ENCODE measurements at places on chromosomes 1 and 21.

- DNase-seq, result peak; percentile 99
Observed at GRCh38 chr1:54229281-54229891, 29.4 kb downstream of the MRPL37 start.

GRCh38 chr1:25477448-25478034, 46.8 kb downstream of the MACO1 start:
- DNase-seq, result peak; percentile 72

GRCh38 chr21:31110430-31110829, 72.2 kb upstream of the KRTAP19-8 start:
- DNase-seq, result no peak

DNA sequence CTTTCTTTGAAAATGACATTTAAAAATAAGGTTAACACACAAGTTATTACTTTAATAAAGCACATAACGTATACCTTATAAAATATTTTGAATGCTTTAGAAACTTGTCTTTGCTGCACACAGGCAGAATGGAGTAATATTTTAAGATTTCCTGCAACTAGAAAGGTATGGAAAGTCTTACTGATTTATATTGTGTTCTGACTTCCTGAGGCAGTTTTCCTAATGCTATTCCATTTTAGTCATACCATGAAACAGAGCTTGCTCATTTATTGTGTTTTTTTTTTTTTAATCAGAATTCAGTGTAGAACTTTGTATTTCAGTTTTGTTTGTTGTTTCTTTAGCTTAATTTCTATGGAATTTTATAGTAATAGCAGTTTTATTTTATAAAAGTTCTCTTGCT, 60.9 kb upstream of the S1PR1 start:
- no peak for DNase-seq

DNA sequence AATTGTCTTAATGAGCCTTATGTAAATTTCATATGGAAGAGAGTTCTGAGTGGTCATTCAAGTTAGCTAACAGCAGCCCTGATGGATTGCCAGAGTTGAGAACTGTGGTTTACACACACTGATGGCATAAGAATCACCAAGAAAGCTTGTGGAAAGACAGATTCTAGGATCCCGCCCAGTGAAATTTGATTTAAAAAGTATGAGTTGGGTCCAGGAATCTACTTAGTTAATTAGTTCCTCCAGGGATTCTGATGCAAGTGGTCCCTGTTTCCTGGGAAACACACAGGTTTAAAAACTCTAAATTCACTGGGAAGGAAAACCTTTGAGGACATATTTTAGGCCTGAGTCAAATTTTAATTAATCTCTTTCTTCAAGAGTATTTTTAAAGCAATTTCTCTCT, 144.3 kb downstream of the NTPCR start:
- no peak for DNase-seq

GRCh38 chr1:9731561-9731960, 80.0 kb downstream of the PIK3CD start:
- DNase-seq, result no peak

GRCh38 chr1:176693697-176694329, 230.8 kb downstream of the PAPPA2 start:
- DNase-seq, result no peak

DNA sequence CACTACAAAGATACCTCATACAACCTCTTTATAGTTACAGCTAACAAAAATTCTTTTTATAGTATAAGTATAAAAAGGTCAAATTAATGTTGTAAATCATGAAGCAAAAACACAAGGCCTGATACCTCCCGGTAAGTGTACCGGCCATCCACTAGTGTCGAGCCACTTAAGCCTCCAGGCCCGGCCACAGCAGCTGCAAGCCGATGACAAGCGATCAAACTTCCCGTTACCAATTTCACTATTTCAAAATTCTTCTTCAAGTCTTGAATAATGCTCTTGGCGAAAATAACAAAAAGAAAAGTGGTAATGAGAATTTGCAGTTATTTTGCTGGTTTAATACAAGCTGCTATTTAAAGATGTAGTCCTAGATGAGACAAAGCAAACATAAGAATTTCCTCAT, 67.6 kb downstream of the USP24 start:
- DNase-seq, result peak; percentile 9

DNA sequence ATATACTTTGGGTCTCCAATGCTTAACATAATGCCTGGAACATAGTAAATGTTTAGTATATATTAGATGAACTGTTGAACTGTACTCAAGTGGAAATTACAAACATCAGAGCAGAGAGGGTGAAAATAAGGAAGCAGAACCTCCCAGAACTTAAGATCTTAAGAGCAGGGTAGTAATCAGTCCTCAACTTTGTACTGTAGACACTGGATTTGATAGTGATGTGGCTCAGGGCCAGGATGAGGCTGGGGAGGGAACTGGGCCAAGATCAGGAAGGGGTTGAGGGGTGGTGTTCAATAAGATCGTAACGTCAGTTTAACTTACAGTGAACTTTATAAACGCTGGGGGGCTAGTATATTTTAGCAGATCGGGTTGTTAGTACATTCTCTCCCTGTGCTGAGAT, 15.4 kb downstream of the MPZL1 start:
- peak; percentile 57 for DNase-seq

GRCh38 chr1:153888533-153888932, 34.2 kb downstream of the GATAD2B start:
- peak; percentile 69 for DNase-seq

DNA sequence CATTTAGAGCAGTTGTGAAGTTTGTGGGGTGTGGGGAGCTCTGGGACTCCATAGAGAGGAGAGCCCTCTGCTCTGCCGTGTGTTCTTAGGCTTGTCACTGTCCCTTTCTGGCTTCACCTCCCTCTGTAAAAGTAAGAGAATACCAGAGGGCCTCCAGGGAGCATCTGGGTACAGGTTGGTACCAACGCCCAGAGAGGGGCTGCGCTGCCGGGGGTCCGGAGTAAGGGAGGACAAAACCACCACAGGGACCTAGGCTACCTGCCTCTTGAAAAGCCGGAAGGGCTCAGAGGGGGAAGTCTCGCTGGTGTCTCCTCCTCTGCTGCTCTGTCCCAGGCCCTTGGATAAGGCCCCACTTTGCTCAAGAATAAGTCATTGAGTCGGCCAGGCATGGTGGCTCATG, 3.1 kb upstream of the TINAGL1 start:
- no peak for DNase-seq

DNA sequence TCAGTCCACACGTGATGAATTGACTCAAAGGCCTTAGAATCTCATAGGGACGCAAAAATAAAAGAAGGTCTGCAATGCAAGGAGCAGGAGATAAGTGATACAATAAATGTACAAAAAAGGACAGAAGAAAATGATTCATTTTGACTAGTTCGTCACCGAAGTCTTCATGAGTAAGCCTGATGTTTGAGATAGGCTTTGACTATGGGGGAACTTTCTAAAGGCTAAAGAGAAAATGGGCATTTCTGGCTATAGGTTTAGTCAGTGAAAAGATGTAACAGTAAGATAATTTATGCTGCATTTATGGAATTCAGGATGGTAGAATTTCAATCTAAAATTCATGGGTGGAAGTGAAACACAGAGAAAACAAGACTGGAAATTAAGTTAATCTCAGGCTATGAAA, 163.0 kb downstream of the ADGRL4 start:
- no peak for DNase-seq

DNA sequence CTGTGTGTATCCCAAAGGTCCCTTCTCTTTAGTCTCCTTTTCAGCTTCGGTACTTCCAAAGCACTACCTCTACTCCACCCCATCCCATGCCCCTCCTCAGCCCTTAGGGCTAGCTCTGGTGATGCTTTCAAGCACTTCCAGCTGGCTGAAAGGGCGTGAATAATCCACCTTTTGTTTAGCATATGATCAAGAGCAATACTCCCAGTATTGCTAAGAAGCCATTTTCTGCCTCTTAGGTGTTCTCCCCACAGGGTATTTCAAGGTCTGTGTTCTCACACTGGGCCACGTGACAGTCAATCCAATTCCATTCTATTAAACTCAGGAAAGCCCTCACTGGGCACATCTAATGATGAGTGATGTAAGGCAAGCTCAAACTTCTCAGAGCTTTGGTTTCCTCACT, 298.5 kb upstream of the PROX1 start:
- no peak for DNase-seq

GRCh38 chr1:39788758-39789570, at the start of gene BMP8B:
BMP8B (minus strand) TSS chr1:39788865; CDS start chr1:39788485, 380 bp downstream.
- DNase-seq, result peak; percentile 58

- DNase-seq, result no peak
Observed at GRCh38 chr1:8586438-8586837, 231.0 kb downstream of the RERE start.

GRCh38 chr1:205672395-205672889, 7.9 kb downstream of the SLC45A3 start:
- no peak for DNase-seq

GRCh38 chr1:12798911-12799310, 7.7 kb downstream of the PRAMEF1 start:
- no peak for DNase-seq

DNA sequence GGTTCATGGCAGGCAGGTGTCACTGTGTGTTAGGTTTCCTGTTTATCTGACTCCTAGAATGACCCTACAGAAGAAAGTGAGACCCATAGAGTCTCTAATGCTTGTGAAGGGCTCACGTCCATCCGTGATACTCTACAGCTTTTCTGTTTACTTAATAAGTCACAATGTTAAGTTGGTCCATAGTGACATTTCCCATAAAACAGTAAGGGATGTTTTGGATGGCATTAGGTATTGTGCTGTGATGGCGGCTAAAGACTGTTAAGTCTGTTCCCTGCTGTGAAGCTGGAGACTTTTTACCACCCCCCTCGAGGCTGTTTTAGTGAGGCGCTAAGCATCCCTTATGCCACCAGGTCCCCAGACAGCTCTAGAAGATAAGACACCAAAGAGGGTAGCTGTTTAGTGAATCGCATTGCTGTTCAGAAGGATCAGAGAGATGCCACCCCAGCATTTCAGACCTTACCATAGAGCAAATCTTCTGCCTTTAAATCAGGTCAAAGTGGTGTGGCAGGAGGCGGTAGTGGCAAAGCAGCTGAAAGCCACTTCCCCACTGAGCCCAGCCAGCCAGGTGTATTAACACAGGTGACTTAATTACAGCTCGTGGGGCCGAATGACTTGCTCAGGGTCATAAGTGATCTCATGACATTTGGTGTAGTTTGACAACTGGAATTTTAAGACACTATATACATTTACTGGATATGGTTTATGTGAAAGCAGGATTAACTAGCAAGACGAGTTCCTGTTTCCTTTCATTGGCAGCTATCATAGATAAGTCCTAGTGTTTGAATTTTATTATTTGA, 25.0 kb downstream of the SLC37A1 start:
- no peak for DNase-seq

- no peak for DNase-seq
Observed at GRCh38 chr1:42793824-42794223, 9.0 kb downstream of the TMEM269 start.

DNA sequence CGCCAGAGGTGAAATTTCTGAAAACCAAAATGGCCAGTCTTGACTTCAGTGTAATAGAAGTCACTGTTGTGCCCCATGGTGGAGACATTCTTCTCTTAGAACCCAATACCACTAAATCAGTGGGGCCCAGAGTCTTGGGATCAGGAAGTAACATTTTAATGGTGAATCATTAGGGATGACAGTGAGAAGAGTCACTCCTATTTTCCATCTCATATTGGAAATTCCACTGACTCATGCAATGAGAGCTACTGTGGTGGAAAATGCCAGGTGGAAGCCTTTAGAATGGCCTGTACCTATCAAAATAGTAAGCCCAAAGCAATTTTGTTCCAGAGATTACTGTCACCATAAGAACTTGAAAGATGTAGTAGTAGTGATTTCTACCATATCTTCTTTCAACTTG, 20.6 kb upstream of the PPM1J start:
- no peak for DNase-seq

- DNase-seq, result no peak
Observed at GRCh38 chr1:165876121-165876520, 48.7 kb downstream of the UCK2 start.

DNA sequence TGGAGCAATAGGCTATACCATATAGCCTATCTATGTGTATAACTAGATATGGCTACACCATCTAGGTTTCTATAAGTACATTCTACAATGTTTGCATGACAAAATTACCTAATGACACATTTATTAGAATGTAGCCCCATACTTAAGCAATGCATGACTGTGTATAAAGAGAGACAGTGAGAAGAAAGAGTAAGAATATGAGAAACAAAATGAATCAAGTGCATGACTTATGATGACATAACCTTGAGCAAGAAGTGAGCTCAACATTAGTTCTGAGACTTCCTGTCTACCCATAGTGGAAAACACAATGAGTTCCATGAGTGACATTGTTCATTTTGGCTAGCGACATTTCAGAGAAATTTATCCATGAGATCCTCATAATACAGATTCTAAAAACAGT, 10.1 kb downstream of the SLC44A5 start:
- DNase-seq, result no peak

- DNase-seq, result no peak
Observed at GRCh38 chr1:176211396-176212165, 4.5 kb upstream of the COP1 start.

- DNase-seq, result no peak
Observed at GRCh38 chr1:213623064-213623581, 364.6 kb upstream of the PROX1 start.

- DNase-seq, result no peak
Observed at GRCh38 chr1:22826604-22827580, 116.3 kb downstream of the EPHB2 start.

- peak; percentile 76 for DNase-seq
Observed at GRCh38 chr1:152461544-152461943, 47.5 kb upstream of the CRNN start.

GRCh38 chr1:20786253-20787028, 666 bp downstream of the HP1BP3 start:
- DNase-seq, result peak; percentile 92

- no peak for DNase-seq
Observed at GRCh38 chr1:97925151-97925550, 4.3 kb upstream of the DPYD start.

GRCh38 chr21:26837539-26837938, 7.7 kb downstream of the ADAMTS1 start:
- DNase-seq, result no peak

DNA sequence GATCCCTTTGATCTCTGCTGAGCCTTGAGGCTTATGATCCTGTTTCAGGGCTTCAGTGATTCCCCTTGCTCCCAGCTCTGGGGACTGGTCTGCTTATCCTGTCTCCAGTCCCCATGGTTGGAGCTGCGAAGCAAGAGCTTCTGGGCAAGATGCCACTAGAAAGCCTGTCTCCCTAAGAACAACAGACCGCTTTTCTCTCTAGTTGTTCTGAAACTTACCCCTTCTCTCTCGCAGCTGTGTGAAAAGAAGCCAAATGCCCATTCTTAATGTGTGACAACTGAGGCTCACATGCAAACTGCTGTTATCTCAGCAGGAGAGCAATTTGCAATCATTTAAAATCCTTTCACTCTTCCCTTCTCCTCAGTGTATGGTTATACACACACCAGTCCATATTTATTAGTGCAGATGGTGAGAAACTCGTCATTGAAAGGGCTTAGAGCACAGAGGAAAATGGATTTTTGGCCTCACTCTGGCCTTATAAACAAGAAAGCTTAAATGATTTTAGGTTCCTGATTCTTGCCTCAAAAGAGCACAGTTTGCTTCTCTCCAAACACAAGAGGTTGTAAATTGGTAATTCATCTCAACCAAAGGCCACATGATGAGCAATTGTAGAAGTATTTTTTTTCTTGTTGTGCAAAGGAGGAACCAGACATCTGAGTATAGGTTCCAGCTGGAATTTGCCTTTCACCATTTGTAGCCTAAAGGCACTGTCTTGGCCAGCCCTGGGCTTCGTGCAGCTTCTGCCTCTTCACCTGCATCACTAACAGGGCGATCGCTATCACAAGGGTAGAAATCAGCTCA, 179.2 kb upstream of the LMO4 start:
- no peak for DNase-seq
